ENCODE measurements at places on chromosomes 11 and 22.

DNA sequence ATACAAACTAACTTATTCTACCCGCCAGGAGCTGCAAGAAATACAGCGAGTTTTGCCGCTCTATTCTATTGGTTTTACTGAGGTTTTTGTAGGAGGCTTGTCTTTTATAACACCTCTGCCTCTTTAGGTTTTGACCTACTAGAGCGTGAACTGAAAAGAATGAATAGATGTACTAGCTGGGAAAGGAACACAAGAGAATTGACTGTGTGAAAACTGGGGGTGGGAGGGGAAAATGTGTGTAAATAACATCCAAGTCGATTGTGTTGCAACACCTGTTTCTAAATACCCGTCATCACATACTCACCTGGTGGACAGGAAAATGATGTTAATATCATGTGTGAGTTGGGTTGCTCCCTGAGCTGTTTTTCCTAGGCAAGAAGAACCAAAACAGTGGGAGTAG lies 12.9 kb upstream of the JHY start:
- no peak for DNase-seq

DNA sequence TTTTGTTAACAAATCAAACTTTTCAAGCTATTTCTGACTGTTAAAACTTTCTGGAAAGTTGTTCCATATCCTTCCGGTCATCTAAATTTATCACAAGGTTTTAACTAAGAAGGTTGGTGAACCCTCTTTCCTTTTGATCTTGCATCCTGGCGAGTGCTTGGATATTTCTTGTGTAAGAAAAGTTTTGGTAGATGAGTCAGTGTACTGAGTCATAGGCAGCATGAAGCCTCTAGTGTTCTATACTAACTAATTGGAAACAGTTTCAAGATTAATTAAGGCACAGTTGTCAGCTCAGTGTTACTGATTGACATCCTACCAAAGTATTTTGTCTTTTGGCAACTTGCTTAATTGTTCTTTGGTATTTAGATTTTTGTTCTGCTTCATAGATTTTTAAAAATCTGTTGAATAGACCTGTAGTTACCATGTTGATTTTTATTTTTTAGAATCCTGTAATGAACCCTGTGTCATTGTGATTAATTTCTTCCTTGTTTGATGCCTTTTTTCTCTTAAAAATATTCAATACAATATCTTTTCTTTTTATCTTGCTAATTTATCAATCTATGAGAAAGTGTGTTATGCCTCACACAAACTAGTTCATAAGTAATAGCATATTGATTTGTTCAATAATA lies 38.0 kb downstream of the METTL15 start:
- no peak for DNase-seq

GRCh38 chr11:19980388-19980787 lies 179.9 kb downstream of the DBX1 start:
- DNase-seq, result no peak

- no peak for DNase-seq
Observed at GRCh38 chr11:81515566-81515965, 1218.1 kb downstream of the FAM181B start.

GRCh38 chr11:107592813-107593212 lies 1.9 kb downstream of the ELMOD1 start:
- DNase-seq, result no peak

DNA sequence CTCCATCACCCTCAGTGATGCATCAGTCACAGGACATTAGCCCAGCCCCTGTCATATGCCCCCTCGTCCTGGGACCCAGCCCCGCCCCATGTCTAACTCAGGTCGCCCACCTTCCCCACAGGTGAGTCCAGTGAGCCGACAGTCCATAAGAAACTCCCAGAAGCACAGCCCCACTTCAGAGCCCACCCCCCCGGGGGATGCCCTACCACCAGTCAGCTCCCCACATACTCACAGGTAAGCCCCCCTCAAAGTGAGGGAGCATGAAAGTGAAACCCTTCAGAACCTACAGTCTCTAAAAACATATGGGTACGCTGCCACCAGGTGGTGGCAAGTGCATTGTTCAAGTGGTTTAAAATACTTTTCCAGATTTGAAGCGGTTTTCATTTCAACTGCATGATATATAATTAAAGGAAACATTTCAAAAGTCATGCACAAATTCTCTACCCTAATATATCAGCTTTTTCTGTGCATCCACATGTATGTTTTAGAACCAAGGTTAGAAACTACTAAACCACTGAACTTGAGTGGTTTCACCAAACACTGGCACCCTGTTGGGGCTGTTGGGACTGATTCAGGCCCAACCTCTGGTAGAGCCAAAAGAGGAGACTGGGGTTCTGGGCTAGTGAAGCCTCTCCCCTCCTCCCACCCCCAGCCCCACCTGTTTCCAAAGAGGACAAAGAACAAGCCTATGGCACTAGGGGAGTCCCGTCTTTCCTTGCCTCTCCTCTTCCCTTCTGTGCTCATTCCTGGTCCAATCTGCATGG lies 17.3 kb downstream of the EPS8L2 start:
- DNase-seq, result peak; percentile 56

GRCh38 chr22:32917577-32918354 lies 116.3 kb downstream of the TIMP3 start:
- no peak for DNase-seq

GRCh38 chr11:131253142-131253655 lies 117.2 kb upstream of the NTM start:
- DNase-seq, result no peak

- no peak for DNase-seq
Observed at GRCh38 chr11:83257761-83258168, 28.4 kb downstream of the CCDC90B start.

DNA sequence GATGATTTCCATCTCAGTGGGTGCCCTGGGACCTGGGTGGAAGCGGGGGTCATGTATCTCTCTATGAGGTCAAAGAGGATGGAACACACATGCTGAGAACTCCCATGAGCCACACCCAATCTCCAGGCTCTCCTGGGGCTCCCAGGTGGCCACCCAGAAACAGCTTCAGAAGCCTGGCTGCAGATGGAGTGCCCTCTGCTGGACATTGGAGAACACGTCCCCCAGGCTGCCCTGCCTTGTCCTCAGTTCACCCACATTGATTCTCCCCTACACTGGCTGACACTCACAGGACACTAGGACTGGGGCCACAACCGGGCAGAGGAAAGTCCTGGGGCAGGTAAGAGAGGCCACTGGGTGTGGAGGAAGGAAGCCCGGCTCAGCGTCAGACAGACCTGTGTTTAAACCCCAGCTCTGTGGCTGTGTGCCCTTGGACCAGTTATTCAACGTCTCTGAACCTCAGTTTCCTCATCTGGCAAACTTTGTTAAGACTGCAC lies 4.5 kb upstream of the NOL12 start:
- DNase-seq, result no peak

DNA sequence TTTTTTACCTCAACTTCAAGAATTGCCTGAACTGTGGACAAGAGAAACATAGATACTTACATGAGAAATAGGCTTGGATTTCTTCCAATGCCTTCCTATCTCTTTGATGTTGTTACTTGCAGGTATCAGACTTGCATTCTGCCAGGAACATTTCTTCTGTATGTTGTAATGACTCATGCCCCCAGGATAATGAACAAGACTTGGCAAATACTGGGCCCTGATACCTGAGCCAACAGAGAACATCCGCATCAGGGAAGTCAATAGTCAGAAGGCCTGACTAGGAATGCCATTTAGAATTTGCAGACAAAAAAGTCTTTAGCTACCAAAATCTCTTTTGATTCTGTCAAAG lies 273.7 kb upstream of the KIRREL3 start:
- DNase-seq, result no peak

DNA sequence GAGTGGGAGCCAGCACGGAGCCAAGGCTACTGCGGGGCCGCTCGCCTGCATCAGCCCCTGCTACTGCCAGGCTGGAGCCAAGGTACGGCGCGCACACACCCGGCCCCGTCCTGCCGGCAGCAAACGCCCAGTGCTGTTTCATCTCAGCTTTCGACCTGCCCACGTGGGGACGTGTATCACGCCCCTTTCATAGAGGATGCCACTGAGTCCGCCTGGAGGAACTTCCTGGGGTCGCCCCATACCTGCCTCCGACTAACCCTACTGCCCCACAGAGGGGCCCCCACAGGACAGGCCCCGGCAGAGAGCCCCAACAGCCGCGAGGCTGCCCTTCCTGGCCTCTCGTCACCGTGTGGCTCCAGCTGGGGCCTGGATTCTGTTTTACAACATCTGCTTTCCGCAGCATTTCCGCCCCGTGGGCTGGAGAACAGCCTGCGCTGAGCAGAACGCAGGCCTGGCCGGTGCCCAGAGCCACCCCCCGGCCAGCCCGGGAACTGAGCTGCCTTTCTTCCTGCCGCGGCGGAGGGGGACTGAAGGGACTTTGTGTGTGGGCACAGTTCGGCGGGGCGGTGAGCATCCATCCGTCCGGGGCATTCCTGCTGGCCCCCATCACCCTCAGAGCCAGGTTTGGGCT lies 22.9 kb upstream of the ARHGAP8 start:
- DNase-seq, result no peak

- DNase-seq, result no peak
Observed at GRCh38 chr11:133966921-133967598, 10.3 kb upstream of the IGSF9B start.

DNA sequence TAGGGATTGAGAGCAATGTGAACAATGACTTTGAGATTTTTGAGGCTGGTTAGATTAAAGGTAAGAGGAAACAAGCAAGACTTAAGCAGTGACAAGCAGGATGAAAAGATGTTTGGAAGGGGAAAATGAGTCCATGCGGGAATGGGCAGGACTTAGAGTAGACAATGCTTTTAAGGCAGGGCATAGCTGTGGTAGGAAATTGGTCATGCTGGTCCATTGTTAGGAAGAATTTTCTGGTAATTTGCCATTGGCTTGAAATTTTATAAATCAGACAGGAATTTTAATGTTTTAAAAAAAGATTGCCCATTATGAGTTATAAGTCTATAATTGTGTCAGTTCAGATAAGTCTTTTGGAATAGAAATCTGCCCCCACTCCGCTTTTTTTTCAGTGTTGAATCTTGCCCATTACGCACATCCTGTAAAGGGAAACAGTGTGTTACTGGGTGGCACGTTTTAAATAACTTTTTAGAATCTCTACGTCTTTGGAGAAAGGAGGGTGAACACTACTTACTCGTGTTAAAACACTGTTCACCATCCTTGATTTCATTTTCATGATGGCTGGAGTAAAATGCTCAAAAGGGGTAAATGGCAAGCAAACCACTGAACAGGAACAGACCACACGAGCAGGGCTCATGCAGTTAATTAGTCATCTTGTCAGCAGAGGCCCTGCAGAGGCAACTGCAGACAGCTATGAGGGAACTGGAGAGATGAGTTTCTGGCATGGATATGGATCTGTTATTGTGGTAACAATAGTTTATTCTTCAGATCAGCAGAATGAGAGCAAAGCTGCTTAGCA lies 25.0 kb downstream of the SWAP70 start:
- peak; percentile 32 for DNase-seq

DNA sequence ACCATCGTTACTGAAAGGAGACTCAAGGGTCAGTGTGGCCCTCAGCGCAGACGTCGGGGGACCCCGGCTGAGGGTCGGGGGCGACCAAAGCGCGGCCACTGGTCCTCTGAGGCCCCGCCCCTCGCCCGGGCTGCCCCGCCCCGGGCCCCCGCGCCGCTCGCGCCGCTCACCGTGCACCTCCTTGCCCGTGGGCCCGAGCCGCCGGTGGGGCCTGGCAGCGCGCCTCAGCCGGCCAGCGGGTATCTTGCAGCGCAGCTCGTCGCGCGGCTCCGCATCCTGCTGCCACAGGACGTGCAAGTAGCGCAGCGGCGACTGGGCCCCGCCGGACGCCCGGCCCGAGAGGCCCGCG lies 419 bp downstream of the ANKRD54 start:
- no peak for DNase-seq

DNA sequence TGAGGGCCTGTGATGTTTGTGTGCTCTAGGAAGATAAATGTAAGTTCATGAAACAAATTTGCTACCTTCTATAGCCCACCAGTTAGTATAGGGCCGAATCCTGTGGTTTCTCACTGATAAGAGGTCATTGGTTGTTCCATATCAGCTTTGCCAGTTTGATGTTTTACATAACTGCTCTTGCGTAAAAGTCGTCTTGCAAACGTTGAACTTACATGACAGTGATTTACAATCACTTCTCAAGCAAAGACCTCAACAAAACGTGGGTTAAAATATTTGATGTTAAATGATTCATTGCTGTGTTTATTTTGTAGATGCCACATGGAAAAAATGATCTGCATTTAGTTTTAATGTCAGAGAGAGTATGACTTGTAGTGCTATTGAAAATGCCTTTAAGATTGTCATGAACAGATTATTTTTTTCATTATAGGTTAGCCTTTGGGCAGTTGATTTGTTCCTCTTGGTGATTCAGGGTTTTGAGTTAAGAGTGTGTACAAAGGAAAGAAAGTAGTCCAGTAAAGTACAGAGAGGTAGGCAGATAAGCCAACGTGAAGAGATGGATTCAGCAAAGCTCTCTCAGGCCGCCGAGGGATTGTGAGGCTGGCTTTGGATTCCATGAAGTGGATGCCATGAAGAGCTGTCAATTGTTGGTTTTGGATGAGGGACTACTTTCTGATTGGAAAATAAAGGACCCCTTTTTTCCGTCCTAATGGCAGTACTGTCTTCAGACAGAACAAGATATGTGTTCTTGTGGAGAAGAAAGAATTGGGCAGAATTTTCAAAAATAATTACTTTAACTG lies 2.6 kb downstream of the EWSR1 start:
- DNase-seq, result no peak

- no peak for DNase-seq
Observed at GRCh38 chr11:6320411-6321155, at the start of gene CAVIN3. CAVIN3 (minus strand) TSS chr11:6320501; CDS start chr11:6320476, 25 bp downstream.

- no peak for DNase-seq
Observed at GRCh38 chr11:3866206-3866605, 10.7 kb downstream of the STIM1 start.

GRCh38 chr11:101576456-101576855 lies 7.4 kb downstream of the TRPC6 start:
- no peak for DNase-seq

GRCh38 chr11:62017878-62018655 lies 50.6 kb upstream of the FTH1 start:
- DNase-seq, result no peak

DNA sequence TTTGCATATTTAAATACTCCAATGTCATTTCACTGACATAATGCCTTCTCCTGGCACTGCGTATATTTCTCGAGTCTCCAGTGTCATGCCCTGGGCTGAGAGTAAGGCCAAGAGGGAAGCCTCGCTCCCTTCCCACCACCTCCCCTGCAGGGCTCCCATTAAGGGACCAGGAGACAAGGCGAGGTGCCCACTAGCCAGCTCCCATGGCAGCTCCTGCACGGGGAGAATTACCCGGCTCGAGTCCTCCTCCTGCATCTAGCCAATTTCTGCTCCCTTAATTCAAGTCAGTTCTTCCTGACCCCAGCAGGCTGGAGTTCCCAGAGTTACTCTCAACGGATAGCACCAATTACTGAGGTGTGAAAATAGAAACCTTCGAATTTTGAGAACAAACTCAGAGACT lies 31.9 kb downstream of the OPCML start:
- no peak for DNase-seq
